Anterior cingulate cortex (tissue), 58 donors: ENCODE measurements at places on chromosomes 7 and 10.

- no peak for DNase-seq
These were observed 340.6 kb upstream of the ZMIZ1 start for GRCh38 chr10:78728176-78728575.

- DNase-seq, result no peak
These were observed 142.8 kb upstream of the PHYHIPL start for GRCh38 chr10:59033622-59034021.

GRCh38 chr7:69172357-69173077 lies 425.8 kb upstream of the AUTS2 start:
- DNase-seq, result no peak

GRCh38 chr7:779480-779879 lies 52.4 kb upstream of the PRKAR1B start:
- DNase-seq, result no peak

- no peak for DNase-seq
These were observed 151.4 kb upstream of the PPP1R3A start for GRCh38 chr7:114070246-114070645.

DNA sequence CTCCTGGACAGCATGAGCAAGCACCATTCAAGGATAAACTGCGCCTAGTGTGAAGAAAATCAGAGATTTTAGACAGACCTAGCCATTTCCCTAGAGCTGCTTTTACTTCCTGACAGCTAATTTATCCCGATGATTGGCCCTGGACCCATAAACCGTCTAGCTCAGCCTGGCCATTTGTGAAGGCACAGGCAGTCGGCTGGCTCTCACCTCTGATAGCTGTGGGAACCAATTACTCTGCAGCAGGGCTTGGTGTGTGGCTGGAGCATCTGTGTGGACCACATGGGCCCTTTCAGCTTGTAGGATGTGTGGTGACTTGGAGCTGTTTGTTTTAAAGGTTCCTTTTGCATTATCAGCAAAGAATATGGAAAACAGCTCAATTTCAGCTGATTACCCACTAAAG lies 111.1 kb upstream of the NPY start:
- DNase-seq, result no peak

GRCh38 chr10:73340121-73340520 lies 18.5 kb downstream of the CFAP70 start:
- no peak for DNase-seq

- DNase-seq, result no peak
These were observed 23.2 kb downstream of the NOLC1 start for GRCh38 chr10:102175415-102175814.

GRCh38 chr10:88883448-88883809 lies 3.4 kb downstream of the STAMBPL1 start:
- DNase-seq, result no peak

GRCh38 chr10:26637521-26638275 lies 59.8 kb upstream of the PDSS1 start:
- no peak for DNase-seq

- DNase-seq, result no peak
These were observed 750.2 kb downstream of the KCNMA1 start for GRCh38 chr10:76887223-76888010.

DNA sequence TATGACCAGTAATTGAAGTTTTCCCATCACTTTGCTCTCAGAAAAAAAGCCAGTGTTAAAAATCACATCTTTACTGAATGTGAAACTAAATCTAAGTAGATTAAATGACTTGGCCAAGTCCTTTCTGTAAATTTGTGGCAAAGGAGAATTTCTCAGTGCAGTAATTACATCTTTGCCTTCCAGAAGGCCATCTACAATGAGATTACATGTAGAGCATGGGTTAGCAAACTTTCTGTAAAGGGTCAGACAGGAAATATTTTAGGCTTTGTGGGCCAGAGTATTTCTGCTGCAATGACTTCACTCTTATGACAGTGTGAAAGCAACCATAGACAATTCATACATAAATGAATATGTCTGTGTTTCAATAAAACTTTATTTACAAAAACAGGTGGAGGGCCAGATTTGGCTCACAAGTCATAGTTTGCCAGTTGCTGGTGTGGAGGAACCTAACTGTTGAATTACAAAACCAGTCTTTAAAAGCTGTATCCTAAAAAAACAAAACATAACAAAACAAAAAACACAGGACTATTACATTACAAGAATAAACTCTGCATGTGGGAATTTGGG lies 191.0 kb downstream of the TAX1BP1 start:
- DNase-seq, result no peak

GRCh38 chr7:3957472-3958108 lies 656.5 kb downstream of the SDK1 start:
- no peak for DNase-seq

DNA sequence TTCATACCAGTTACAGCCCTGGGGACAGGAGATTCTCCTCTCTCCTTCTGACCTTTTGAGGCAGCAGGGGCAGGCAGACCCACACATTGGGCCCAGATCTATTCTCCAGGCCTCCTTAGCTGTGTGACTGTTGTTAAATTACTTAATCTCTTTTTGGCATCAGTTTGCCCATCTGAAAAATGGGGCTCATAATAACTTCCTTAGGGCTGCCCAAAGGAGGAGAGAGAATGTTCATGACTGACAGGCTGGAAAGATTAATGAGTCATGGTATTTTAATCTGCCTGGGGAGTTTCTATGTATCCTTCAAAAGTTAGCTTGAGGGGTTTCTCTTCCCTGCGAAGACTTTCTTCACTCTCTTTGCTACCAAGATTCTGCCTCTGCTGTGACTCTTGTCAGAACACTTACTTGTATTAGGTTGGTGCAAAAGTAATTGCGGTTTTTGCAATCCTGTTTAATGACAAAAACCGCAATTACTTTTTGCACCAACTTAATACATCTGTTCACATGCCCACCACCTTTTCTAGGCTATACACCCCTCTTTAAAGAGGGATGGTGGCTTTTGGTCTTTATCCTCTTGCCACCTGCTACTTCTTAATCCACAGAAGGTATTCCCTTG lies 83.4 kb downstream of the ARID5B start:
- no peak for DNase-seq

DNA sequence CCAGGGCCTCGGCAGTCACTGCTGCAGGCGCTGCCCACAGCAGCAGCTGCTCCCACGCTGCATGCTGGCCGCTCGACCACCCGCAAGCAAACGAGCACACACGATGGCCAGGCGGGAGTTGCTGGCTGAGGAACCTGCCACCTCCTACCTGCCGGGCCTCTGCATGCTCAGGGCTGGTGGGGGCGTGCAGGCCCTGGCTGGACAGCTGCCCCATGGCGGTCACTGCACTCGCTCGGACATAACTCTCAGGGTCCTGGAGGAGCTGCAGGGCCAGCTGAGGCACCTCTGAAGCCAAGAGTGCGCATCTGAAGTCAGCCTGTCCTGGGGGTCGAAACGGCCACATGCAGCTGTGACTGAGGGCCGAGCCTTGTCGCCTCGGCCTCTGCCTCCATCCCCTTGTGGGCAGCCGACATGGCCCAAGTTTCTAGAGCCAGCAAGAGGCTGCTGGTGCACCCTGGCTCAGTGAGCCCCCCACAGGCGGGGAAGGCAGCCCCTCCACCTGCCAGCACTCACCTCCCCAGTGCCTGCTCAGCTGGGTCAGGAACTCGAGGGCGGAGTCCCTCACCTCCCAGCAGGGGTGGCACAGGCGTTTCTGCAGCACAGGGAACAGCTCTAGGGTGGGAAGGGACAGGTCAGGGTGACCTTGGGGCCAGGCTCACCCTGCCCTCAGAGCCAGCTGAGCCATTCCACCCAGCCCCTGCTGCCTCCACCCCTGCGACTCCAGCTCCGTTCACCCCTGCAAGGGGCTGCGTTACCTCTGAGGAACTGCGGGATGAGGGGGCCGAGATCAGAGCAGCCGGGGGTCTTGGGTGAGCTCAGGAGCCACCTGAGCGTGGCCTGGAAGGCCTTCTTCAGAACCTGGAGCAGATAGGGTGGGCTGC lies 16.1 kb downstream of the BRAT1 start:
- DNase-seq, result no peak

DNA sequence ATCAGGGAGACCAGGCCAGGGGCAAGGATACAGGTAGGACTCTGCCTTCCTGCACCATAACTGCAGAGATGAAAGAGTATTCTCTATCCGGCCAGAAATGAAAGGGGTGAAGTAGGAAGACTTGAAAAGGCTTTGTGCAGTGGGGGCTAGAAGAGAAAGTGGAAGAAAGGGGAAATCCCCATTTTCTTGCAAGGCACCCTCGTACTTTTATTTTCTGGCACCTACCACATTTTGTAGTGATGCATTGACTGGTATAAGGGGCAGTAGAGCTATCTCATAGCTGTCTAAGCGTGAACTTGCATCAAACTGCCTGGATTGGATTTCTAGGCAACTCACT lies 752 bp upstream of the CAMK2G start:
- no peak for DNase-seq

GRCh38 chr7:141586878-141587277 lies 35.7 kb downstream of the AGK start:
- DNase-seq, result no peak

- DNase-seq, result no peak
These were observed 769.0 kb upstream of the COBL start for GRCh38 chr7:52085610-52086009.

DNA sequence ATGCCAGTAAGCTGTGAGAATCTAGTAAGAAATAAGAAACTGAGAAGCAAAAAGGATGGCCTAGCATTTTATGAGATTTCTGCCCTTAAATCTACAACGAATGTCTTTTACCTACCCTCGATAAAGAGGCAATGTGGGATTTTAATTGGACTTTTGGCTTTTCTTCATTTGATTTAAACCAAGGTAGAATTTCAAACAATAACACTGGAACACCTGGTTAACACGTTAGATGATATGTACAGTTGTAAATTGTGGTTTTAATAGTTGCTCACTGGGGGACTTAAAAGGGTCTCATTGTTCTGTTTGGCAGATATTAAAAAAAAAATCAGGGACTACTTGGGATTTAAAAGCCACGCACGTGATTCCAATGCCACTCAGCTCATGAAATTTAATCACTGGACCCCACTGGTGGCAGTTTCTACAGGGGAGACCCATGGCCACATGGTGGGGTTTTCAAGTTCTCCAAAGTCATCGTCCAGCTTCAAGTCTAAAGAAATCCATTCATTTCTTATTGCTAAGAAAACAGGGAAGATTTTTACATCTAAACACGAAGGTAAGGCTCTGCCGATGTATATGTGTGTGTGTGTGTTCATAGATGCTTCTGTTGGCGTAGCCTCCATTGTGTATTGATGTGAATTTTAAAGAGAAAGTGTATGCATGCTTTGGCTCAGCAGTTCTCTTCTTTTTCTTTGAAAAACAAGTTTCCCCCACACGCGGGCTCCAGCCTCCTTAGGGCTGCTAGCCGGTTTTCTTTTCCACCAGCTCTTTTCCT lies 588.6 kb upstream of the MKI67 start:
- no peak for DNase-seq

- DNase-seq, result no peak
These were observed 408.2 kb upstream of the AUTS2 start for GRCh38 chr7:69190025-69190424.

GRCh38 chr7:134842886-134843430 lies 63.5 kb downstream of the CALD1 start:
- no peak for DNase-seq

DNA sequence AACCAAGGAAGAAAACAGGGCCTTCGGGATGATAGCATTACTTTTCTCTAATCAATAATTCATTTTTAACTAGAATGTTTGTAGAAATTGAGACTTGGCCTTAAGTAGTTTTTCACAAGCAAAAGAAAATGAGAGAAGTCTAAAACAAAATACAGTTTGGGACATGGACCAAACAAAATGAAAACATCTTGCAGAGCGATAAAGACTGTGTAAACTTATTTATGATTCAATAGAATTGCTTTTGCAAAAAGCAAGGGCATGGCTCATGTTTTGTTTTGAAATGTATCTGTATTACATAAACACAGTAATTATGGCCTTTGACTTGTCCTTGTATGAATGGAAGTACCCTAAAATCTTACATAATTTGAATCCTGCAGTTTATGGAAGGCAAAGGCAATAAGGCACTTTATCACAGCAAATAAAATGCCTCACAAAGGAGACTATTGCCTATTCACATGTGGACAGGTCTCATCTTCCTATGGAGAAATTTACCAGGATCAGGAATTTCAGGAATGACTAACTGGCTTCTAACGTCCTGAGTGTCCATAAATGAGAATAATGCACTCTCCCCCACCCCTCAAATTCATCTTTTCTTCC lies 295.2 kb downstream of the PTEN start:
- DNase-seq, result no peak

- DNase-seq, result no peak
These were observed 32.9 kb downstream of the PHTF2 start for GRCh38 chr7:77831481-77831880.

DNA sequence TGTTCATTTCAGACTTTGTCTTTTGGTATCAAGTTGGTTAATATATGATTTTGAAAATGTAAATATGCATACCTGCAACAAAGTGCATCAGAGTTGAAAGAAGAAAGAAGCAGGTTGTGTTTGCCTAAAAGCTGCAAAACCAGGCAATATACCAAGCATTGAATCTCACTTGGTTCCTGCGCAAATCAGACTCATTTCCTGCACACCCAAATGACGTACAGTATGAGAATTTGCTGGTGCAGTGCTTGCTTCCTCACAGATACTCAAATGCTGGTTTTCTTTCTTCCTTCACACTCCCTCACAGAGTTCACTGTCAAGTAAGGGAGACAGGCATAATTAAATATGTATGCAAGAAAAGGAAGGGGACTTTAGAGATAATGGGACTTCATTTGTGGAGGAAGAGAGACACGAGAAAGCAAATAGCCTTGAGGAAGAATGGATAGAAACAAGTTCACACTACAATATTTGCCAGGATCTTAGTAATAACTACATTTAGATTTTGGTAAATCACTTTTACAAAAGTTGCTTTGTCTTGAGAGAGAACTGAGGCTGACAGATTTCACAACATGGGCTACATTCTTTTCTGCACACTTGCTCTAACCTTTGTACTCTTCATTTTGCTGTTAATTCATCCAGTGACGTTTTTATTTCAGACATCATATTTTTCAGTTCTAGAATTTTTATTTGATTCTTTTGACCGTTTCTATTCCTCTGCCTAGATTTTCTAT lies 56.9 kb upstream of the AOAH start:
- DNase-seq, result no peak

- DNase-seq, result no peak
These were observed 803.0 kb downstream of the GRM8 start for GRCh38 chr7:126449611-126450268.

GRCh38 chr10:96688789-96689188 lies 31.5 kb downstream of the PIK3AP1 start:
- DNase-seq, result no peak
